ENCODE measurements at places on chromosomes 12 and 14. TPM values are rescaled to one million over a fixed set of nuclear protein-coding genes. Genes with fewer than 3 reads are reported as not detected.

LRRC10 gene
- total RNA-seq: not detected

KRT75 gene
- total RNA-seq: not detected

CNTN1 gene
- total RNA-seq: 2.3 TPM

BCAT1 gene
- total RNA-seq: 14.6 TPM

ADAMTS20 gene
- under 0.01 TPM for total RNA-seq

TROAP gene
- 45.4 TPM for total RNA-seq

VWF gene
- 0.06 TPM for total RNA-seq

TRIM9 gene
- 0.36 TPM for total RNA-seq

ZNF664 gene
- total RNA-seq: 41.7 TPM

KCNA1 gene
- total RNA-seq: not detected

PMCH gene
- not detected for total RNA-seq

PTPRO gene
- total RNA-seq: 1.3 TPM

SLC39A5 gene
- not detected for total RNA-seq

HCAR1 gene
- total RNA-seq: 0.46 TPM

NKX2-1 gene
- total RNA-seq: not detected

DHRS1 gene
- total RNA-seq: 25.7 TPM

SLC8A3 gene
- total RNA-seq: not detected

PRH2 gene
- not detected for total RNA-seq

ESR2 gene
- total RNA-seq: 0.06 TPM

STYK1 gene
- 4.6 TPM for total RNA-seq

AKAP3 gene
- 0.06 TPM for total RNA-seq

EPS8 gene
- 47.0 TPM for total RNA-seq

RNASE3 gene
- not detected for total RNA-seq

NEMF gene
- 36.1 TPM for total RNA-seq

KRT78 gene
- total RNA-seq: not detected

MAP4K5 gene
- 128 TPM for total RNA-seq

DYNLL1 gene
- total RNA-seq: 388 TPM
